PC-9 (cell line): ENCODE measurements at places on chromosomes 13 and 19. TPM values are rescaled to one million over a fixed set of nuclear protein-coding genes. Genes with fewer than 3 reads are reported as not detected.

COL4A1 gene
- total RNA-seq: 12.3 and 24.5 TPM in 2 replicates

SGCG gene
- not detected in 2 replicates for total RNA-seq

ITGBL1 gene
- 52.5 and 62.8 TPM in 2 replicates for total RNA-seq

NDFIP2 gene
- total RNA-seq: 47.9 and 48.4 TPM in 2 replicates

CACNG7 gene
- total RNA-seq: not detected in 2 replicates

KLK10 gene
- 28.0 and 28.9 TPM in 2 replicates for total RNA-seq

NDUFS7 gene
- total RNA-seq: 67.5 and 83.5 TPM in 2 replicates

TEKTIP1 gene
- total RNA-seq: 4.7 and 4.9 TPM in 2 replicates

CLC gene
- not detected in 2 replicates for total RNA-seq

MCEMP1 gene
- not detected in 2 replicates for total RNA-seq

ARL11 gene
- 3.5 and 3.7 TPM in 2 replicates for total RNA-seq

CYP2F1 gene
- not detected in 2 replicates for total RNA-seq

PRKCG gene
- 5.9 TPM in 2 replicates for total RNA-seq

CDC42EP5 gene
- total RNA-seq: 25.1 and 48.5 TPM in 2 replicates
